ENCODE measurements at places on chromosomes 6 and 20. TPM values are rescaled to one million over a fixed set of nuclear protein-coding genes. Genes with fewer than 3 reads are reported as not detected.

The SLC4A11 gene
- total RNA-seq, result not detected

- no peak for DNase-seq
These were observed 101.4 kb downstream of the SLX4IP start for GRCh38 chr20:10536531-10536930.

DNA sequence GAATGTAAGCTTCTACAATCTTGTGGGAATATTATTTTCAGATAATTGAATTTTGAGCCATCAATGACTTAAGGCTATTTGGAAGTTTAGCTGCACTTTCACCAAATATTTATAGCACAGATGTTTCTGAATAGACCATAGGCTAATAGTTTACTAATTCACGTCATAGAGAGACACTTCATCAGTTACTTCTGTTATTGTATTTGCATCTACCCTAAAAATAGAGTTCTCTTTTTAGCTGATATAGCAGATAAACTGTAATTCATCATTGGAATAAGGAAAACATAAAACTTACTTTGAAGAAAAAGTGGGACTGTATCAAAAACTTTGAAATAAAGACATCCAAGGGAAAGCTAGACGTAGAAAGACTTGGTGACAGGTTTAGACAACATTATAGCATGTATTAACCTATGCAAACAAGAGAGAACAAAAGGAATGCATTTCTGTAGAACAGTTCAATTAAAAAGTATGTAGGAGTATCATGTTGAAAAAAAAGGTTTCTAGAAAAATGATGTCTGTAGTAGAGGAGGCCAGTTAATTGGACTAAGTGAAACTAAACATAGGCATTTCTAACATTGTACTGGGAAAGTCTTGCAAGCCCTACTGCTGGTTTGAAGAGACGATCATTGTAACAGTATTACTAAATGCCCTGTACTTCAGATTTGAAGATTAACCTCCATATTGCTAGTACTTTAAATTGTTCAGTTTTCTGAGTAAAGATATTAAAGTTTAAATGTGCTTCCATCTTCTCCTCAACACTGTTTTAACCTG lies 123.3 kb downstream of the ZFAND3 start:
- DNase-seq, result no peak

GRCh38 chr20:48603116-48603818 lies 224.5 kb downstream of the PREX1 start:
- no peak for DNase-seq

DNA sequence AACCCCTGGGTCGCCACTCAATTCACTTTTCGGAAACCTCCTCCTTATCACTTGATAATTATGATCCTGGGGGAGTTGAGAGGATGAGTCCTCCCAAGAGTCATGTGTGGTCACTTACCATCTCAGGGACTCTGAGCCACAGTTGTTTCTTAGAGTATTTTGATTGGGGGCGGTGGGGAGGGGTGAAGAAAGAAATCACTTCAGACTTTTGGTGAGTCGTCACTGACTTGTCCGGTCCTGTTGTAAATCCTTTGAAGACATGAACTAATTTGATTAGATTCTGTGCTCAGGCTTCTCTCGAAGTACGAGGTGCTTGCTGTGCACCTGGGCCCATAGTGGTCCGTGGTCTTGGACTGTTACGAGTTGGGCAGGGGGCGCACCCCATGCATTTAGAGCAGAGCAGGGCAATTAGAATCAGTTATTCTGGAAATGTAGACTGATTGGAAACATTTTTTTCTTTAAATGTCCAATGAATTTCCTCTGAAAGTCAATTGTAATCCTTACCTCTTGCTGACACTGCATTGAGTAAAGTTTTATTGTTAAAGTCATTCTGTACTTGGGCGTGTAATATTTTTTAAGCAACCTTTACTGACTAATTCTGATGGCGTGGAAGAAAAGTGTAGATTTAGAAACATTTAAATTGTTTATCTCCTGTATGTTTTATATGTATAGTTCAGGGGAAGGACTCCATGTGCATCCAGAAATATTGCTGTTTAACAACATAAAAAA lies 173.4 kb downstream of the SLC16A10 start:
- no peak for DNase-seq

The PAQR8 gene
- total RNA-seq, result 5.6 TPM

DNA sequence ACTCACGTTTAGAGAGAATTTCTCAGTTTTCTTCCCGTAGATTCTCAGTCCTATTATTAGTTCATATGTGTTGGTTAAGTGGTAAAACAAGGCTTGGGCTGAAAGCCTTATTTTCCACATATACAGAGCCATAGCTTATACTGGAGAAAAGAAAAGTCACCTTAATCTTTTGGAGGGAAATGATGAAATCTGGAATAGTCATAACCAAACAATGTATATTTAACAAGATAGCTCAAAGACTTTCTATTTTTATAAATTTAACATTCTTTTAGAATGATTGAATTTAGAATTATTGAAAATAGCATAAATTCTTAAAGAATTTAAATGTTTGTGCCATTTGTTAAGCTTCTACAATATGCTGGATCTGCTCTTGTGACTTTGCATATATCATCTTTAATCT lies 85.8 kb downstream of the CDKAL1 start:
- DNase-seq, result no peak

GRCh38 chr6:31128093-31128676 lies 7.9 kb upstream of the CDSN start:
- peak; percentile 62 for DNase-seq

GRCh38 chr20:62050166-62051120 lies 15.2 kb downstream of the TAF4 start:
- DNase-seq, result no peak

Data from right atrium auricular region (tissue), 2 donors.